ENCODE measurements at places on chromosomes 5 and 9.

- no peak for DNase-seq
Measured at GRCh38 chr9:8571643-8572042, 772.1 kb upstream of the DMAC1 start.

- no peak for DNase-seq
Measured at GRCh38 chr9:1962122-1962521, 53.0 kb upstream of the SMARCA2 start.

DNA sequence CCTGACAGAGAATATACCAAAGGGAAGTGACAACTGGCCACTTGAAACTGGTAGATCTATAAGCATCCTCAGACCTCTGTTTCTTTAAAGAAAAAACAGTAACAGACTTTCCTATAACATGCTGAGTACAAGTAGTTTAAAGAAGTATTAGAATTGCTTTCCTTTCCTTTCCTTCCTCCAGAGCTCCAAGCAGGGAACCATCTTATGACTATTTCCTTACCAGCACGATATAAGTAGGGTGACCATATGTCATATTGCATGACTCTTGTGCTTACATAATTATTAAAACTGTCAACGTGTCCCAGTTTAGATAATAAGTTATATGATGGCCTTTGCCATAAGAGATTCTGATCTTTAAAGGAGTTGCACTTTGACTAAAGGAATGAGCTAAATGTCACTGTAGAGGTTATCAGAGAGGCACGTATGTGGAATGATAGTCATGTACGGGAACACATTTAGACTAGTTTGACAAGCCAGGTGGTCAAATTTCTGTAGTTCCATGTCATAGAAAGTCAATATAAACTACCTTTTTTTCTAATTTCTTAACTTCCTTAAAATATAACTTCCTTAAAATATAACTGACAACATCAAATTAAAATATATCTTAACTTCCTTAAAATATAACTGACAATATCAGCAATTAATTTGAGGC, 212.7 kb upstream of the CD180 start:
- peak; percentile 22 for DNase-seq

GRCh38 chr5:136703706-136704105, 338.4 kb upstream of the TRPC7 start:
- DNase-seq, result no peak

- no peak for DNase-seq
Measured at GRCh38 chr9:68841276-68842052, 136.4 kb downstream of the PIP5K1B start.

- DNase-seq, result no peak
Measured at GRCh38 chr5:103138202-103138690, 18.1 kb downstream of the PPIP5K2 start.

- no peak for DNase-seq
Measured at GRCh38 chr9:80775530-80775929, 913.8 kb downstream of the TLE1 start.

GRCh38 chr9:88476491-88477271, 58.3 kb upstream of the NXNL2 start:
- DNase-seq, result no peak
